ENCODE measurements at places on chromosomes 1 and 21. TPM values are rescaled to one million over a fixed set of nuclear protein-coding genes. Genes with fewer than 3 reads are reported as not detected.

NKAIN1 gene
- not detected for total RNA-seq

DNA sequence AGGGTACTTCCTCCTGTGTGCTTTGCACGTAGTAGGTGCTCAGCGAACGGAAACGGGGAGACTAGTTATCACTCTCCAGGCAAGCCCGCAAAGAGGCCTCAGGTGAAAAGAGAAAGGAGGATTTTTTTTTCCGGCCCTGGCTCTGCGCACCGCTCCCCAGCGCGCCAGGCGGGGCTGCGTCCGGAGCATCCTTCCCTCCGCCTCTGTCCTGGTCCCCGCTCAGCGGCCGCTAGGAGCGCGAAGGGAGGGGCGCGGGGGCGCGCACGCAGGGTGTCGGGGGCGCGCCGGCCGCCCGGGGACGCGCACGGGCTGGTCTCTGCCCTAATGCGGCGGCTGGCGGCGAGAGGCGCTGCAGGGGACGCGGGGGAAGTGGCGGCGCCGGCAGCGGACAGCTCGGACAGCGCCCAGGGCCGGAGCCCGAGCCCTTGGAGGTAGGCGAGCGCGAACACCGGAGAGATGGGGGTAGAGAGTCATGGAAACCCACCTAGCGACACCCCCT lies 42.3 kb upstream of the NFASC start:
- DNase-seq = no peak

- DNase-seq = no peak
These were observed 23.2 kb downstream of the C1orf94 start for GRCh38 chr1:34199927-34200326.

DNA sequence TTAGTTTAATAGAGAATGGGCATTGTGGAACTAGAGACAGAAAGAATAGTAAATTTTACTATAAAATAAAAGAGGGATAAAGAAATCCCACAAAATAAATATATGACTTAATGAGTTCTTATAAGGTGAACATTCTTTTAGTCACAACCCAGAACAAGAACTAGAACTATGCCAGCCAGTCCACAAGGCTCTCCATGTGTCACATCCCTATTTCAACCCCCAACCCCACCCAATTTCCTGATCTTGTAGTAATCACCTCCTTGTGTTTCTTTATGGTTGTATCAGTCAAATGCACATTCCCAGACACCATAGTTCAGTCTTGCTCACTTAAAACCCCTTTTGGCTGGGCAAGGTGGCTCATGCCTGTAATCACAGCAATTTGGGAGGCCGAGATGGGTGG lies 662.3 kb upstream of the CAMK1G start:
- DNase-seq = no peak

DNA sequence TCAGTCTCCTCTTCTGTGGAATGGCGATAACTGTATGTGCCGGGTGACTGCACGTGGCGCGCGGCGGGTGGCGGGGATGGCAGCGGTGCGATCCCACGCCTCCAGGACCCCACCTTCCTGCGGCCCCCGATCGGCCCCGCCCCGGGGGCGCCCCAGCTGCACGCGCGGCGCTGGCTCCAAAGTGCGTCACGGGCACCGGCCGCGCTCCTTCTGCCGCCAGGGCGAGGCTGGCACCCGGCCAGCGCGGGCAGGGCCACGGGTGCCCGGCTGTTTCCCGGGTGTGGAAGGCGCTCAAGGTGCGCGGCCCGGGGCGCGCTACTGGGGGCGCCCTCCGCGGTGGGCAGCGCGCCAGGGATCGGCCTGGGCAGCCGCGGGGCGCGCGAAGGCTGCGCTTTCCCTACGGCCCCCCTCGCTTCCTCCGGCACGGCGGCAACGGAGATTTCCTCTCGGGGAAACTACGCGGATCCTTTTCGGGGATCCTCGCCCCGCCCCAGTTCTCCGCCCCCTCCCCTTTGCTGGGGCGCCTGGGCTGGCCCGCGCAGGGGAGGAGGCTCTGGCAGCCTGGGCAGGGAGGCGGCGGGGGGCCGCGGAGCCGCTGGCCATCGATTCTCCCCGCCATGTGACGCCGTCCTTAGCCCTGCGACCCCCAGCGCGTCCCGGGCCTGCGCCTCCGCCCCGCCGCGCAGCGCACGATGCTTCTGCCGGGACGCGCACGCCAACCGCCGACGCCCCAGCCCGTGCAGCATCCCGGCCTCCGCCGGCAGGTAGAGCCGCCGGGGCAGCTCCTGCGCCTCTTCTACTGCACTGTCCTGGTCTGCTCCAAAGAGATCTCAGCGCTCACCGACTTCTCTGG lies at the start of gene EVA1C:
TSS of gene EVA1C (plus strand) at position 545 of the 853 bp plus-strand sequence. CDS start at position 693, 148 bp downstream.
- DNase-seq = no peak

- no peak for DNase-seq
These were observed 385.9 kb upstream of the LYPLAL1 start for GRCh38 chr1:218787826-218788225.

- no peak for DNase-seq
These were observed 58.9 kb downstream of the CD46 start for GRCh38 chr1:207810606-207811295.

DNA sequence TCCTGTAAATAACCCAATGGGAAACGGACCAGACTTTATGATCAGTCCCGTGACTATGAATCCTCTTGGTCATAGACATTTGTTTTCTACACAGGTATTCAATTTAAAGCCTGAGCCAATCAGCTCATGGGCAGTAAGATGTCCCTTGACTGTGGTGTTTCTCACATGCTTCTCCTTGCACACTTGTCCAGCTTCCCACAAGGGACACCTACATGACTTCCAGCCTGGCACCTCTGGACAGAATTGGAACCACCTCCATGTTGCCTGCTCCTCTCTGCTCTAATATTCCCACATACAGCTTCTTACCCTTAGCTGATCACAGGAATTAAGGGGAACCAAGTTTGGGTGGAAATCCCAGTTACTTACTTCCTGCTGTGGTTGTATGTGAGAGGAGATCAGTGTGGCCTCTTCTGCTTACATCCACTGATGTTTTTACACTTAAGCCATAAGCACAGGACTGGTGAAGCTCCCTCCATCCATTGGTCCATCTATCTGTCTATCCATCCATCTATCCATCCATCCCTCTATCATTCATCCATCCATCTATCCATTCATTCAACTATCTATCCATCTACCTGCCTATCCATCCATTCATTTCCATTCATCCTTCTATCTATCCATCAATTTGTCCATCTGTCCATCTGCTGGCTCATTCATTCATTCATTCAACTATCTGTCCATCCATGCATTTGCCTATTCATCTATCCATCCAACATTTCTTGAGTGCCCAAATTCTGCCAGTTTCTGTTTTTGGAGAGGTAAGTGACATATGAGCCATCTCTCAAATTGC lies 16.4 kb downstream of the RUNX1 start:
- no peak for DNase-seq

DNA sequence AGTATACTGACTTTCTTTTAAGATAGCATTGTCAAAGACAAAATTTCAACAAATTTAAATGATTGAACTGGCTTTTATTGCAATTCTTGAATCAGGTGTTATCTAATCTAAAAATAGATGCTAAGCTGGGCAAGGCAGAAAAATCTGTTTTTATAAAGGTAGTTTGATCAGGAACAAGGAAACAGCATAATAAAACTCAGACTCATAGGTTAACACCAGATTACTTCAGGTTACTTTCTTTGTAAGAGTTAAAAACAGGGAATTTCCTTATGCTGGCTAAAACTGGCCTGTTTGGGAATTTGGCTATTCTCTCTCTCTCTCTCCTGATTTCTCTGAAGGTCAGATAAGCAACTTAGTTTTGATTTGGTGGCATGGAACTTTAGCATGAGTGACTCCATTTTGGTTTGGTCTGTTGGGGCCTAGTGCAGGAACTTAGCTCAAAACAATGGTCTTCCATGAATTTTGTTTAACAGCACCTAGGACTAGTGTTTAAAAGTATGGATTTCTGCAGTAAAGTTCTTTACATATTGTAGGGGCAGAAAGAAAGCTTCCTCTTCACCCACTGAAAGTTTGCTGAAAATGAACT lies 24.2 kb upstream of the IVNS1ABP start:
- DNase-seq = no peak

- no peak for DNase-seq
These were observed 40.3 kb upstream of the MYOCOS start for GRCh38 chr1:171581766-171582165.

DNA sequence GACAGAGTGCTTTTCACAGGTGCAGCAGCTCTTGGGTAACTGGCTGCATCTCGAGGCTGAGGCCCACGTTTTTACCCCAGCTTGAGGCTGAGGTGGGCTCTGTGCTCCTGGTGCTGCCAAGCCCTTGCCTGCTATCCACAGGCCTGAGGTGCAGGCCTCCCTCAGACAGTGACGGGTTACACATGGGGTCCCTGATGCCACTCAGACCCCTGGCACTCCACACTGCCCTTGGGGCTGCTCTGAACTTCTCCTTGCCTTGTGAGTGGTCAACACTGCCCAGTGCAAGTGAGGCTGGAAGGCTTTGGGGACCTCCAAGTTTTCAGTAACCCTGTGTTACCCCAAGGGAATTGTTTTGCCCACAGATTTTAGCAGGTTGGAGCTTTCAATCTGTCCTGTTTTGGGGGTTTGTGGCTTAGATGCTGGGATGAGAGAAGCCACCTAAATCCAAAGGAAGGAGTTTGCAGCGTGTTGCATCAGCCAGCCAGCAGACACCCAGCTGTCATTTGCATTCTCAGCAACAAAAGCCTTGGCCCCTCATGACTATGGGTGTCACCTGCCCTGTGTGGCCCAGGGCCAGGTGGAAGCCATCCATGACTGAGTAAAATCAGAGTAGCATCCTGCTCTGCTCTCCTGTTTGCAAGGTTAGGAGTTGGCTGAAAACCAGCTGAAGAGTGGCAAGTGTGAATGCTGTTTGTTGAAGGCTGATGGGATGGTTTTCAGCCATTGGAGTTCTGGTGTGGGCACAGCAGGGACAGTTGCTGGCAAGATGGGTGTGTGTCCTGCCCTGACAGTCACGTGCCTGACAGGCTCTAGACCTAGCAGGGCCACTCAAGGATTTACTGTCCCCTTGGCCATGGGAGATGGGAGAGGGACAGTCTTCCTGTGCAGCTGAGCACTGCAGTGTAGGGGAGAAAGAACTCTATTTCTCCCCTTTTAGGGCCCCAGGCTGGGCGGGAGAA lies 3.2 kb downstream of the RNF187 start:
- DNase-seq = peak; percentile 85

MFAP2 gene
- total RNA-seq = not detected

DNA sequence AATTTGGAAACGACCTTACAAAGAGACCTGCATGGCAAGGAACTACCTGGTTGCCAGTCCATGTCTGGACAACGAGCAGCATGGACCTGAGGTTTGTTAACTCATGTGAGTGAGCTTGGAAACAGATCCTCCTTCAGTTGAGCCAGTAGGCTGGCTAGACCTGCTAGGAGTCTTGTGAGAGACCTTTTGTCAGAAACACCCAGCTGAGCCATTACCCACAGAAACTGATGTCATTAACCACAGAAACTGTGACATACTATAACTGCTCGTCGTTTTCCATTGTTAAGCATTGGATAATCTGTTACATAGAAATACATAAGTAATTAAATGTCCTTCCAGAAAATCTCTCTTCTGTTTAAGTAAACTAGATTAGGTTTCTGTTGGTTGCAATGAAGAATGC lies 211.1 kb upstream of the C21orf91 start:
- DNase-seq = no peak

DNA sequence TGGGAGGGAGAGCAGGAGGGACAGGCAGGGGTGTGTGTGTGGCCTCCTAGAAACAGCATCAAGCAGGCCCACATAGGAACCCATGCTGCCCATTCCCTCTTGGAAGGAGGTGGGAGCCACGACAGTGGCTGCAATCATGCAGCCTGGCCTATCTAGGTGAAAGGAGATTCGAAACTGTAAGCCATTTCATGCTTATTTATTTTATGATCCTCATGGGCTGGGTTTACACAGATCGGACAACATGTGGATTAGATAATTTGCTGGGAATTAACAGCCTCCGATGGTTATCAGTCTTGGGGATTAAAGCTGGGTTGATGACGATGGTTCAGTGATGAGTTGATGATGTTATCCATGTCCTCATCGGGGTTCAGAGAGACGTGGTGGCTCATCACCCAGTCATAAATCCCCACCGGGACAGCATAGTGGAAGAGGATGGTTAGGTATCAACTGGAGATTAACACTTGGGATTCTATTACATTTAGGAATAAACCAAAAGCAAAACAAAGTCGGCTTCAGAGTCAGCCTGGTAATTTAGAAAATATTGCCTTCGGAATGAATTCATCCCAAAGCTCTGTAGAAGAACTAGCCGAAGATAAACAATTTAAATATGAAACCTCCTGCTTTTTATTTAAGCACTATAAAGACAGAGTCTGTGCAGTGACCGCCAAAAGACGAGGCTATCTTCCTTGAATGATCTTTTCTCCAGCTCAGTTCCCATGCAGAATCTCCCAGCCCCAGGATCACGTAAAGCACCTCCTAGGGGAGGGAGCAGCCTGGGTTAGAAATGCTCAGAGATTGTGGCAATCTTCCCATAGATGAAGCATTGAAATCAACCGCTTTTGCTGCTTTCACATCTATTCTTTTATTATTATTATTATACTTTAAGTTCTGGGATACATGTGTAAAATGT lies 252.8 kb downstream of the FOXD2 start:
- DNase-seq = no peak

MROH9 gene
- total RNA-seq = not detected

GRCh38 chr1:167453123-167453522 lies 65.2 kb downstream of the CD247 start:
- DNase-seq = no peak

ILDR2 gene
- 8.0 TPM for total RNA-seq

DNA sequence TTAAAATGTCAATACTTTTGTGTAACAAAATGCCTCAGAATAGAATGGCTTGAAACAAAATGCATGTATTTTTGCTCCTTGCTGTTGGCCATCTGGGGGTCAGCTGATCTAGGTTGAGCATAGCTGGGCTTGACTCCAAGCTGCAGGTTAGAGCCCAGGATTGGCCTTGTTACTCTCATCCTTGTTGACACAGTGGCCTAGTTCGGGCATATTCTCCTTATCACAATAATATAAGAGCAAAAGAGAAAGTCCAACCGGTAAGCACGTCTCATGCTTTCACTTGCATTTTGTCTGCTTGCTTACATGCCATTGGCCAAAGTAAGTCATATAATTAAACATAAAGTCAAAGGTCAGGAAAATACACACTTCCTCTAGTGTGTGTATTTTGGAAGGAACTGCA lies 456.2 kb downstream of the KCNT2 start:
- DNase-seq = no peak

- no peak for DNase-seq
These were observed 3.1 kb upstream of the TINAGL1 start for GRCh38 chr1:31573261-31573660.

CHI3L1 gene
- total RNA-seq = 10.1 TPM

CCDC185 gene
- not detected for total RNA-seq

LCE3D gene
- total RNA-seq = not detected

DNA sequence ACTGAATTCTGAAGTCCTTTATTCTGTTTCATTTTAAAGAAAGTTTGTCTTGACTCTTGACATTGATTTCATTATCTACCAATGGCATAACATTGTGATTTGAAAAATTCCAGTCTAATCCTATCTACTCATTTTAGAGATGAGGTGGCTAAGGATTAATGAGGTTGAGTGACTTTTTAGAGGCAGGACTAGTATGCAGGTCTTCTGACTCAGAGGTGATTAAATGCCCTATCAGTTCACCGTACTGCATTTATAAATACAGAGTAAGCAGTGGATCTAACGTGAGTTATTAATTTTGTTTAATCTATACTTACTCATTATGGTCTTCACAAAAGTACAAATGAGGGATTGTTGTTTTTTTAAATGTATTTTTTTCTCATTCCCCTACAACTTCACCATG lies 277.6 kb downstream of the PTBP2 start:
- DNase-seq = no peak
